ENCODE measurements at places on chromosomes 7 and 10.
A peak's percentile ranks its signal among the peaks of the same experiment; 100 is the strongest.

GRCh38 chr10:110415809-110416208 lies 81.9 kb upstream of the DUSP5 start:
- DNase-seq, result no peak

DNA sequence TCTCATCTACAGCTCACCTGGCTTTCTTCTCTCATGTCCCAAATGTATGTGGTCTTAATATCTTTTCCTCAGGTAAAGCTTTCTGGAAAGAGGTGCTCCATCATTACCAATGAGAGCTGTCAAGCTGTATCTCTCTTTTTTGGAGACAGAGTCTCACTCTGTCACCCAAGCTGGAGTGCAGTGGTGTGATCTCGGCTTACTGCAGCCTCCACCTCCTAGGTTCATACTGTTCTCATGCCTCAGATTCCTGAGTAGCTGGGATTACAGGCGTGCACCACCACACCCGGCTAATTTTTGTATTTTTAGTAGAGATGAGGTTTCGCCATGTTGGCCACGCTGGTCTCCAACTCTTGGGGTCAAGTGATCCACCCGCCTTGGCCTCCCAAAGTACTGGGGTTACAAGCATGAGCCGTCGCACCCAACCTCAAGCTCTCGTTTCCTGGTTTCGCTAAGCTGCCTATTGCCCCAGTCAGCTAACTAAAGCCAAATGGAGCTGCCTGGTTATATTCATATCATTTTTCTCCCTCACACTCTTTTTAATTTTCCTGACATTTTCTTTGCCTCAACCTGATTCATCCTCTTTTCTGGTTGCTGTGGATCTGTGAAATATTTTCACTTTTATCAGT lies 60.5 kb downstream of the SUFU start:
- no peak for DNase-seq

DNA sequence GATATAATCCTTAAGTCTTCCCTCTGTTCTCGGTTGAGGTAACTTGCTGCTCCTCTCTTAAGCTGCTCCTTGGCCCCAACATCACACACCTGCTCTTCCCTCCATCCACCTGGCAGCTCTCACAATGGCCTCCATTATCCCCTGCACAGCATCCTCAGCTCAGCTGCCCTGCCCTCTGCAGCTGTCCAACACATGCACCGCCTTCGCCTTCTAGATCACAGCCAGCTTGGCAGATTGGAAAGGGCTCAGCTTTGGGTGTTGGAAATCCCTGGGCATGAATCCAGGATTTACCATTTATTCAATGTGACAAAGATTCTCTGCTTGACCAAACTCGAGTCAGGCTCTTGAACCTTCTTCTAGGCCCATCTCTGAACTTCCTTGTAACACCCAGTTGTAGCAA lies 20.6 kb downstream of the RGR start:
- peak; percentile 31 for DNase-seq

- no peak for DNase-seq
Measured at GRCh38 chr7:90719155-90719554, 123.0 kb downstream of the CDK14 start.

DNA sequence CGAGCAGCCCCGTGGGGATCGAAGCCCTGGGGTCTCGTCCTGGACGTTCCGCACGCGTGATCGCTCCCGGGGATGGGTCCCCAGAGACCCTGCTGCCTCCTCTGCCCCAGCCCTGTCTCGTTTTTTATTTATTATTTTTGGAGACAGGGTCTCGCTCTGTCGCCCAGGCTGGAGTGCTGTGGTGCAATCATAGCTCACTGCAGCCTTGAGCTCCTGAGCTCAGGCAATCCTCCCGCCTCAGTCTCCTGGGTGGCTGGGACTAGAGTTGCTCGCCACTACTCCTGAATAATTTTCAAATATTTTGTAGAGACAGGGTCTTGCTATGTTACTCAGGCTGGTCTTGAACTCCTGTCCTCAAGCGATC lies 319 bp upstream of the STX1A start:
- no peak for DNase-seq

GRCh38 chr10:26508016-26508415 lies 69.9 kb downstream of the APBB1IP start:
- no peak for DNase-seq

GRCh38 chr10:65325913-65326312 lies 1599.9 kb upstream of the LRRTM3 start:
- no peak for DNase-seq

DNA sequence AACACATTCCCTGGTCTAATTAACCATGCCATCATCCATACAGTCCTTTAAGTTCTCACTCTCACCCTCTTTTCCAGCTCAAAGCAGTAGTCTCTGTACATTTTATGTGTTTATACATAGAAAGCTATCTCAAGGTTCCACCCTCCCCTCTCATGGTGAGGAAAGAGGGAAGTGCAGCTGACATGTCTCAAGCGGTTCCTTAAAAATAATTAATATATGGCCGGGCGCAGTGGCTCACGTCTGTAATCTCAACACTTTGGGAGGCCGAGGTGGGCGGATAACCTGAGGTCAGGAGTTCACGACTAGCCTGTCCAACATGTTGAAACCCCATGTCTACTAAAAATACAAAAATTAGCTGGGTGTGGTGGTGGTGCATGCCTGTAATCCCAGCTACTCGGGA lies 36.7 kb downstream of the ZC3HAV1 start:
- DNase-seq, result no peak

GRCh38 chr10:88372051-88372715 lies 210.9 kb downstream of the RNLS start:
- no peak for DNase-seq

- DNase-seq, result no peak
Measured at GRCh38 chr7:12422554-12423320, 19.1 kb upstream of the VWDE start.

- no peak for DNase-seq
Measured at GRCh38 chr10:96131621-96132020, 1.5 kb downstream of the ZNF518A start.

DNA sequence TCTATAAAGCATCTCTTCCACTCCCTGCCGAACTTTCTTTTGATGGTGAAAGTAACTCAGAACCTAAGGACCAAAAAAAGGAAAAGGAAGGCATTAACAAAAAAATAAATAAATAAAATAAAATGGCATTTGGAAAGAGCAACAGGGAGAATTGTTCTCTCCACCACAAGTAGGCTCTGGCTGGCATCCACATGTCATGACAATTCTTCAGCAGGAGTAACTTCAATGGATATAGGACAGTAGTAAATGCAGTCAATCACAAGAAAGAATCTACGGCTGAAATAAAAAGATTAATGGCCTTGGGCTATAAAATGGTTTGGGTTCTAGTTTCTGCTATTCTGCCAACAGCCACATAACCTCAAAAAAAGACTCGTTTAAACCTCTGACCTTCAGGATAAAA lies 23.9 kb downstream of the NCAPG2 start:
- DNase-seq, result no peak

DNA sequence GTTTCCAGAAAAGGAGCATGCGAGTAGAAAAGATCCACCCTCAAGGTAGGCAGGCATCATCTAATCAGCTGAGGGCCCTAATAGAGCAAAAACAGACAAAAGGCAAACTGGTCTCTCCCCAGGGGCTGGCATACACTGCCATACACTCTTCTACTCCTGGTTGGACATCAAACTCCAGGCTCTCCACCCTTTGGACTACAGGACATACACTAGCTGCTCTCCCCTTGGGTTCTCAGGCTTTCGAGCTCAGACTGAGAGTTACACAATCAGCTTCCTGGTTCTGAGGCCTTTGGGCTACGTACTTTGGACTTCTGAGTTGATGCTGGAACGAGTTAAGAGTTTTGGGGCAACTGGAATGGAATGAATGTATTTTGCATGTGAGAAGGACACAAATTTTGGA lies 50.9 kb upstream of the TM9SF3 start:
- no peak for DNase-seq

DNA sequence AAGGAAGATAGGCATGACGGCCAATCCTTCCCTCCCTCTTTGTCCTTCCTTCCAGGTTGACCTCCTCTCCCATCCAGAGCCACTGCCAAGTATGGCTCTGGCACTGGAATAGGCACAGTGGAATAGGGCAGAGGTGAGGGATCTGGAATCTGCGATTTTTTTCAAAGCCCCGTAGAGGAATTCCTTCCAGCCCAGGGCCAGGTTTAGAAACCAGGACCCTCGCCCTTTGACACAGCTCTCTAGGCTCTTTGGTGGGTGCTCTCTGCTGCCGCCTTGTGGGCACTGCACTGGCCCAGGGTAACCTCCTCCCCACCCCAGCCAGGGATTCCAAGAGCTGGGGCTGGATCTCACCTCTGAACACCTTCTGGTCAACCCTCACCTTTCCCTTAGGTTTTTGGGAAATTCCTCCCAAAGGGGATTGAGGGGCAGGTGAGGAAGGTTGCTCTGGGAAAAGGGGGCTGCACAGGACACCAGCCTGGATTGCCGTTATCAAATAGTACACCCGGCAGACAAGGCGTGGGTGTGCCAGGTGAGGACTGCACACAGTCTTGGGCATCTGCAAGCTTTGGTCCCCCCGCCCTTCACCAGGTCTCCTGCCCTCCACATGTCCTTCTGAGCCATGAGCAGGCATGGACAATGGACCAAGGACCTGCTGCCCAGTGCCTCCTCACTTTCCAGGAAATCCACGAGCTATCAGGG lies 22.8 kb downstream of the C10orf105 start:
- no peak for DNase-seq

GRCh38 chr10:43471935-43472720 lies 35.2 kb downstream of the ZNF487 start:
- DNase-seq, result no peak

DNA sequence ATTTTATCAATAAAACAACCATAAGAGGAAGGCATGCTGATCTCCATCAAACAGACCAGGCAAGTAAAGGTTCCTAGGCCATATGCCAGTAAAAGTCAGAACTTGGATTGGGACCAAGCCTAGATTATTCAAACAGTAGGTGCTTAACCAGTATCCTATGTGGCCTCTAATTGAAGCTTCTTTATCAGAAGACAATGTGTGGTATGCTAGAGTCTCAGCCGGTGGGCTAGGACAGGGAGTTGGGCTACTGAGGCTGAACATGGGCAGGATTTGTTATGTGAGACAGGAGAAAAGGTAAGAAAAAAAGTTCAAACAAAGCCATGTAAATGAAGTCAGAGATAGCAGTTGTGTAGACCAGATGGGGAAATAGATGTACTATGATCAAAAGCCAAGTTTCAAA lies 413.7 kb upstream of the GHITM start:
- peak; percentile 22 for DNase-seq

DNA sequence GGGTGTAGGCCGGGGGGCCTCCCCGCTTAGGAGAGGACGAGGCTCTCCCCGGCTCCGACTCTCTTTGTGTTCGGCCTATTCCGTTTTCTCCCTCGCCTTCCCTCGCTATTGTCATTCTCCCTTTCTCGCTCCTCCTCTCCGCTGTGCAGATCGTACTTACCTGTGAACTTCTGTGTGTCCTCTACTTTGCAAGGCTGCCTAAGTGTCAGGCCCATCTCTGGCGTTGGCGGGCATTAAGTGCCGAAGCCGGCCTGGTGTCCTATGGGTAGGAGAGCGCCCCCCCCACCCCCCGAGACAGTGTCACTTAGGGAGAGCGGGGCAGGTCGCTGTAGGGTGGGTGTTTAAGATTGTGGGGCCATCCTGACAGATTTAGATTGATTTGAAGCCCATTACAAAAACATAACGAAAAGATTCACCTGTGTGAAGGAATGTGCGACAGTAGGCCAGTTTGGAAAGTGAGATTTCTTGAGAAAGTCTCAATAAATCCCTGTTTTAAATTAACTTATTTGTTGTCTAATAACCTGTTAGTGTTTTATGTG lies 579 bp downstream of the RBM33 start:
- no peak for DNase-seq

DNA sequence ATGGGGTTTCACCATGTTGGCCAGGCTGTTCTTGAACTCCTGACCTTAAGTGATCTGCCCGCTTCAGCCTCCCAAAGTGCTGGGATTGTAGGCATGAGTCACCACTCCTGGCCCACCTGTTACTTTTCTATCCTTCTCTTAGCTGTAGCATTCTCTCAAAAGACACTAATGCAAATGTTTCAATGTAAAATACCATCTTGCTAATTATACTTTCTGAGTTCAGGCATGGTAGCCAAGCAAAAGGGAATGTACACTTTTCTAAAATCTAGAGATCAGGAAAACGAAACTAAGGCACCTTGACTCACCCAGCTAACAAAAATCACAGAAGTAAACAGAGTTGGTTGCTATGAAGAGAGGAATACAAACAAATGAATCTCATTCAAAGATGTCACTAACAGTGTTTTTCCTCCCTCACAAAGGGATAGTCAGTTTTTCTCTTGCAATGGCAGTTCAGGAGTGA lies 401.0 kb upstream of the NRP1 start:
- no peak for DNase-seq
